Amniotic stem cell (primary cell): ENCODE measurements at places on chromosomes 11 and 22.

GRCh38 chr11:1934335-1935155 is 12.6 kb upstream of the MRPL23 start:
- no peak for DNase-seq

DNA sequence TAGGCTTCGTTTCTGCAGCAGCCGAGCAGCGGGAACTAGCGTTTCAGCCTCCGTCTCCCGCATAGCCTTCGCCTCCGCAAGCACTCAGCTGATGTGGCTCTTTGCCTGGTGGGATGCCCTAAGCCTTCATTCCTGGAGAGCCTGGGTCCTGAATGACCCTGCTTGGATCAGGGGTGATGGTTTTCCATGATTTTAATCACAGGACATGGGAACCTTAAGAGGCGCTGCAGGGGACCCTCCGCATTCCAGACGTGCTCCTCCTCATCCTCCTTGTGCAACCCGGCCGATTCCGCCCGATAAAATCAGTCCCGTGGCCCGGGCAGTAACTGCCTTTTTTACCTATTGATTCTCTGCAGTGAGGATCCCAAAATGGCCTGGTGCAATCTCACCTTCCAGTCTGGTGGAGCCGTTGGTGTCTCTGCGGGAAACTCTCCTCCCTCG is 8.2 kb downstream of the C11orf21 start:
- no peak for DNase-seq

DNA sequence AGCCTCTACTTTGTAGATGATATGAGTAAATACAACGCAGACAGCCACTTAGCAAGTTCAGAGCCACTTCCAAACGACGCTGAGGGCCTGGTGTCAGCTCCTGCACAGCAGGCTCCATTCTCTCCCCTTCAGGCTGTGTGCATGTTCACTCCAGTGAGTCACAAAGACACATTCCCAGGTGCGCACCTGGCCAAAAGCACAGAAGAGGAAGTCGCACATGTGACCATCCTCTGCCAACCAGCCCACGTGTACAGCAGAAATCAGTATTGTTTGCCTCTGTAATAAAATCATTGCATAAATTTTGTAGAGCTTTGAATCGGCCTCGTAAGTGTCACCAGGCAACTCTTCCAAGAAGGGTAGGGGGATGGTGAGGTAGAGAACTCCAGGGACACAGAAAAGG is 19.5 kb upstream of the TPH1 start:
- no peak for DNase-seq

GRCh38 chr11:61065955-61066638 is 36.2 kb upstream of the CD5 start:
- no peak for DNase-seq

- DNase-seq: no peak
Observed at GRCh38 chr11:30346068-30346688, 23.3 kb downstream of the ARL14EP start.

GRCh38 chr22:45163099-45163450 is 650 bp upstream of the NUP50 start:
- no peak for DNase-seq

DNA sequence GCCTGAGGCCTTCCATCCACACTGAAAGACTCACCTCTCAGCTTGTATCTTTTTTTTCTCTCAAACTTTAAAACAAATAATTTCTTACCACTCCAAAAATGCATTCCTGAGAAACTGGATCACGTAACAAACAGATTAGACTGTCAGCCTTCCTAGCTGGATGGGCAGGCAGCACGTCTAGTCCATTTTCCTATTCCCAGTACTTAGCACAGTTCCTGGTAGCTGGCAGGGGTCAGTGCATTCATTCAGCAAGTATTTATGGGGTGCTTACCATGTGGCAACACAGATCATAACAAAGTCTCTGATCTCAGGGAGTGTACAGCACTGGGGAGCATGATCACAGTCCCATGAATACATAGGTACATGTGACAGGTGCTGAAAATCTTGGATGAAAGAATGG is 89.6 kb downstream of the UBASH3B start:
- DNase-seq: no peak

- no peak for DNase-seq
Observed at GRCh38 chr11:110912437-110912836, 200.2 kb upstream of the ARHGAP20 start.

GRCh38 chr11:87878373-87878825 is 296.8 kb downstream of the RAB38 start:
- peak; percentile 14 for DNase-seq

DNA sequence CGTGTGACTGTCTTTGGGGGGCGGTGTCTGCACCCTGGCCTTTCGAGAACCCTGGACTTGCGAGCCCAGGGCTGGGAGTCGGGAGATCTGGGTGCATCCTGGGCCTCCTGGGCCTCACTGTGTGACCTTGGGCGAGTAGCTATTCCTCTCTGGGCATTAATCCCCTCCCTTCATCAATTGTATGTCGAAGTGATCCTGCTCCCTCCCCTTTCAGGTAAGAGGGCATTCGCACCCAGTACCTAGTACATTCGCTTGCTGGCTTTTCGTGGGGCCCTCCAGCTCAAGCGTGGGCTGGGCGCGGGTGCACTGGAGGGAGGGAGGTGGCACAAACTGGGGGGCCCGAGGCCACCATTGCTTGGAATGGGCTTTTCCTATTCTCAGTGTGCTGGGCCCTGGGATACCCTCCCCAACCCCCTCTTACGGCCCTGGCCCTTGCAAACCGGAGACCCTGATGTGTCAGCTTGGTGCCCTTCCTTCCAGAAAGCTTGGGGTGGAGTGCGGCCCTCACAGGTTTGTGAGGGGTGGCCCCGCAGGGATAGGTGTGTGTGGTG is 530 bp downstream of the USP35 start:
- no peak for DNase-seq

DNA sequence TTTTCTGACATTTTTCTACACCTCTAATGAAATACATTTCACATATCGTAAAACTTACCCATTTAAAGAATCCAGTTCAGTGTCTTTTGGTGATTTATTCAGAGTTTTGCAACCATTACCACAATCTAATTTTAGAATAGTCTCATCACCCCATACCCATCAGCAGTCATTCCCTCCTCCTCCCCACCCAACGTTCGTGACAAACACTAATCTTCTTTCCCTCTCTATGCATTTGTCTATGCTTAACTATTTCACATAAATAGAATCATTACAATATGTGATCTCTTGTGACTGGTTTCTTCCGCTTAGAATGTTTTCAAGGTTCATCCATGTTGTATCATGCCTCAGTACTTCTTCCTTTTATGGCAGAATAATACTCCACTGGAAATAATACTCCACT is 9.5 kb downstream of the TTC28 start:
- no peak for DNase-seq

DNA sequence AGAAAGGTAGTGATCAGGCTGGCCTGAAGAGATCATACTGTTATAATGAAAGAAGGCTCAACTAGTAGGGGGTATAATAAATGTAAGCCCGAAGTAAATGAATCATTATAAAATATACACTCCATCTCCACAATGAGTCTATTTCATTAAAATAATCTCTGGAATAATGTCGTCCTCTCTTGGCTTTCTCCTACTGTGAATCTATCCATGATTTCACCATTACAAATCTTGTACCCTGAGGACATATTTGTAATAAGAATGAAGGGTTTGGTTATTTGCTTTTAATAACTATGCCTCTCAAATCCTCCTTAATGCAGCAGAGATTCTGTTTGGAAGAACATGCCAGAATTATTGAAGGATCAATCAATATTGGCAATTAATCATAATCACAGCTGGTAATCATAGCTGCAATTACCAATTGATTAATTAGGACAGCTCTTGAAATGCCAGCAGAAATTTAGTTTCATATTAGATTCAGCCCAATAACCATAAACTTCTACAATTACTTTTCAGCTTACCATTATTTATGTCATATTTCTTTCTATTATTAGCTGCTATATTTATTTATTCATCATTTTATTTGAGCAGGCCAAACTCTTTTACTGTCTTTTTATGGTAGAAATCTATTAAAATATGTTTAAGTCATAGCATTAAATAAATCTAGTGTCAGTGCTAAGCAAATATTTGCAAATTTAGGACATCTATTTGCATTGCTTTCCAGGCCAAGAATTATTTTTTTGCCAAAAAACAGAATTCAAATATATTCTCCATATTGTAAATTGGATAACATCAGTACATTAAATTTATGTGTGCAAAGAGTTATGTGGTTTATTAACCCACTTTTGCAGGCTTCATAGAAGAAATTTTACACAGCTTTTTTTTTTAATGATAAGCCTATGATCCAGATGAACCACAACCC is 588.4 kb upstream of the LRRC4C start:
- no peak for DNase-seq

GRCh38 chr11:125394296-125394695 is 101.8 kb downstream of the FEZ1 start:
- no peak for DNase-seq

DNA sequence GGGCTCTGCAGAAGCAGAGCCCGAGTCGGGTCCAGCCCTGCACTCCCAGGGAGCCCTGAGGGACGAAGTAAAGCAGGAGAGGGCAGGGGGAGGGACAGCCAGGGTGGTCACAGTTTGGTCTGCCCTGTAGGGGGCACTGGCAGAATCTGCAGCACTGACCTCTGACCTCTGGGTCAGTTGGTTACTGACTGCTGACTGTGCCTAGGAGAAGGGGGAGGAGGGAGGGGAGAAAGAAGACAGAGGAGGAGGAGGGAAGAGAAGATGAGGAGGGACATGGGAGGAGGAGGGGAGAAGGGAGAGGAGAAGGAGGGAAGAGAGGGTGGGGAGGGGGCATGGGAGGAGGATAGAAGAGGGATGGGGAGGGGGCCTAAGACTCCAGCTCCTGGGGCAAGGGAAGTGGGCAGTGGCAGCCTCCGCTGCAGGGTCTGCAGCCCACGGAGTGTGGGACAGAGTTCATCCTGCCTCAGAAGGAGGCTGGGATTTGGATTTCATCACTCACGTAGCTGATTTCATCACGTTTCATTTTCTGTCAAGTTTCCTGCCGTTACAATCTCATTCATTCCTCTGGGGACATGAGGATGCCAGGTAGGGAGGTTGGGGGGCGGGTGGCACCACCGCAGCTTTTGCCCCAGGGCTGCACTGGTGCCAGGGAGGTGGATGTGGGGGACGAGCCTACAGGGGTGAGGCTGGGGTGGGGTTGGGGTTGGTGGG is 55.2 kb downstream of the FLRT1 start:
- no peak for DNase-seq
